ENCODE measurements at places on chromosomes 5 and 9.

GRCh38 chr5:1385395-1386273, 40.7 kb upstream of the CLPTM1L start:
- peak; percentile 61 for DNase-seq

DNA sequence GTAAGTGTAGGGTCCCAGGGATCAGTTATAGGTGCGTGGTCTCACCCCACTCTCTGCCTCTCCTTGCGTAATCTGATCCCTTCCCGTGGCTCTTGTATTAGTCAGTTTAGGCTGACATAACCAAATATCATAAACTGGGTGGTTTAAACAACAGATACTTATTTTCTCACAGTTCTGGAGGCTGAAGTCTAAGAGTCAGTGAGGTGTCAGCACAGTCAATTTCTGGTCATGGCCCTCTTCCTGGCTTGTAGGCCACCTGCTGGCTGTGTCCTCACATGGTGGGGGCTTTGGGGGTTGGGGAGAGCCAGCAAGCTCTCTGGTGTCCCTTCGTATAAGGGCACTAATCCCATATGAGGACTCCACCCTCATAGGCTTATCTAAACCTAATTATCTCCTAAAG, 32.3 kb downstream of the CARTPT start:
- DNase-seq: no peak

- no peak for DNase-seq
Measured at GRCh38 chr9:125839317-125839716, 92.1 kb downstream of the PBX3 start.

DNA sequence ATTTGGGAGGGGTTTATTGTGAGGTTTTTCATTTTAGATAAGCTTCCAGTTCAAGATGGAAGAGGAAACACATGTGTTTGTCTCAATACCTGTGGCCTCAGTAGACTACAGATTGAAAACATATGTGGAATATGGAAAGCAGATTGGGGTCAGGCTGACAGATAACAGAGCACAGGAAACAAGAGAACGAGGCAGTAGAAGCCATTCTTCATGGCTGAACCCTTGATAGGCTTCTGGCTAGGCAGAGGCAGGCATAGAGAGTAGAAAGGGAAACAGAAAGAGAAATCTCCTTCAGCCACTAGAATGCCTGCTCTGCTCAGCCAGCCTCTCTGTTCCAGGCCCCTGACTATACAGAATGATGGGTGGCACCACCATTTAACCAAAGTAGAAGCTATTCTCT, 152.5 kb downstream of the MUSK start:
- DNase-seq: no peak

GRCh38 chr5:104909803-104910202, 1347.2 kb upstream of the NUDT12 start:
- no peak for DNase-seq

GRCh38 chr5:137260820-137261695, 238.1 kb downstream of the SPOCK1 start:
- DNase-seq: no peak

DNA sequence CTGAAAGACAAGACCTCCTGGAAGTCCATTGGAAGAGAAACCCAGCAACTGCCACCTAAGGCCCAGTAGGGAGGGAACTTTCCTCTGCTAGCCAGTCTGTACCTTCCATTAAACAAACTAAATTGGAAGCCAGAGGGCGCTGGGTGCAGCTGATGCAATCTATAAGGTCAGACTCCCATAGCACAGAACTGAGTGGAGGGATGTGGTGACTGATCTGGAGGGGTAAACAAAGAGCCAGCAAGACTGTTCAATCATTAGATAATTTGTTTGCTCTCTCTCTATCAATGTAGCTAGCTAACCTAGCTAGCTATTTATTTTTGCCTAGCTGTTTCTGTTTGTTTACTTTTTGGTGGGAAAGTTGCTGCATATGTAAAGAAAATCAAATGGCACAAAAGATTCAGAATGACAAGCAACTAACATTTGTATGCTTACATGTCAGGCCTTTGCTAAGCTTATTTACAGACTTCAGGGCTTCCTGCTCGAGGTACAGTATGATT, 291.8 kb upstream of the DAB2 start:
- no peak for DNase-seq

DNA sequence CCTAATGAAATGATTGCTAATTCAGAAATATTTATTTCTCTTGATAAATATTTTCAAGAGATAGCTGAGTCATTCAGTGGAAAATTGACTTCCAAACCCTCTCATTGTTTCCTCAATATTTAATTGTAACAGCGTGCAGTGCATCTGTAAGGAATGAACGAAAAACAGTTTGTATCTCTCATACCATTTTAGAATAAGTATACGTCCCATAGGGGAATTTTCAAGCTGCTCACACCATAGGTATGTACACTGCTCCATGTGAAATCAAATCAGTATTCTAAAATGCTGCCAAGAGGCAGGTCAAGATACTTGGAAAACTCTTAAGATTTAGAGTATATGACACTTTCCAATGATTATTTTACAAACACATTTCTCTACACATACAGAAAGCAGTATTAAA, 202.2 kb downstream of the ARL15 start:
- DNase-seq: no peak

DNA sequence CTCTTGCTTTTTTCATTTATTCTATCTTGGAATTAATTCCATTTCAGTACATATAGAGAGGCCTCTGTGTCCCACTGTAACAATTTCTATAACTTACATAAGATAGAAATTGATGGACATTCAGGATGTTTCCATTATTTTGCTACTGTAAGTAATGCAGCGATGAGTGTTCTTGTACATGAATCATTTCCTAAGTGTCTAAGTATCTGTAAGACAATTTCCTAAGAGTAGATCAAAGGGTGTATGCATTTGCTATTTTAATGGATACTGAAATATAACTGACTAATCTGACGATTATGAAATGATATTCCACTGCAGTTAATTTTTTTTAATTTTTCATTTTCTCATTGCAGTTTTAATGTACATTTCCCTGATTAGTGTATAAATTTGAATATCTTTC, 23.0 kb upstream of the RBM22 start:
- no peak for DNase-seq

DNA sequence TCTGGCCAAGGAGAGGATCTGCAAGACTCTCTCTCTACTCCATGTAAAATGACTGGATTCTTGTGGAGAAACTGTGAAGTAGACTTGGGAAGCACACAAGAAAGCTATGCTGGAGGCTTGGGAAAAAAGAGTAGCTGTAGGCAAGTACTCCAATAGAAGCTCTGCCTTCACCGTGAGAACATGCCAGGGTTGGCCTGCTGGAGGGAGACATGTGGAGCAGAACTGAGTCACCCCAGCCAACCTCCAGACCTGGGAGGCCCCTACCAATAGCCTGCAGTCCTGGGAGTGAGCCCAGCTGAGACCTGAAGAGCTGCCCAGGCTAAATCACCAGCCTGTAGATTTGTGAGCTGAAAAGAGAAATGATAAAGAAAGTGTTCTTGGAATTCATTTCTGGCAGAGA, 66.6 kb downstream of the DEPDC1B start:
- no peak for DNase-seq

DNA sequence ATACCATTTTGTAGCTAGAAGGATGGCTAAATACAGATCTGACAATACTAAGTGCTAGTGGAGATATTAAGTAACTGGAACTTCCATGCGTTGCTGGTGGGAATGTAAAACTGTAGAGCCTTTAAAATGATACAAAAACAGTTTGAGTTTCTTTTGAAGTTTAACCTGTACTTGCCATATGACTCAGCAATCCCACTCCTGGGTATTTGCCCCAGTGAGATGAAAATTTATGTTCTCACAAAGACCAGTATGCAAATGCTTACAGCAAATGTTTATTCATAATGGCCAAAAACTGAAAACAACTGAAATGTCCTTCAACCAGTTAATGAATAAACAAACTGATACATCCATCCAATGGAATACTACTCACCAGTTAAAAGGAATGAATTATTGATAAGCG, 137.3 kb downstream of the SLC12A2 start:
- no peak for DNase-seq

GRCh38 chr5:150304481-150305081, 1.9 kb upstream of the ARSI start:
- no peak for DNase-seq

DNA sequence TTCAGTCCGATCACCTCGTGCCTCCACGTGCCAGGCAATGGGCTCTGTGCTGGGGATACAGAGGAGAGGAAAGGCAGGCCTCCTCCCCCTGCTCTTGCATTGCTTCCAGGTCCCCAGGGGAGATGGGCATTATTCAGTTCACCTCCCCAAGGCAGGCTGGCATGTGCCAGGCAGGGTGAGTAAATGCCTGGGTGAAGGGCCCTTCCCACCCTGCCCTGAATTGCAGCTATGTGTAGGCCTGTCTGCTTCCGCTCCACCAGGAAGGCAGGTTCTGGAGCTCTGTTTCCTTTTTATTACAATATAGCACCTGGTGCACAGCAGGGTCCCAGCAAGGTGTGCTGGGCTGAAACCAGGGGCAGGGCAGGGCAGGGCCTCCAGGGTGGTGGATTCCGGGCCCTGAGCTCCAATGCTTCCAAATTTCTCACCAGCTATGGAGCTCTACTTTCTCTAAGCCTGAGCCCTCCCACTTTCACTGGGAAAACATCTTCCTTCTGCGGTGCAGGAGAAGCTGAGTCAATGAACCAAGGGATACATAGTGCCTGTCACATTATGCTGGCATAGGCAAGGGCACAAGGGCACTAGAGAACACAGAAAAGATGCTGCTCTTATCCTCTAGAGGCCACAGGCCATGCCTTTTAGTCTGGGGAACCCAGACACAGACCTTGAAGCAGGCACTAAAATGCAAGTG, 42.0 kb downstream of the SHB start:
- DNase-seq: no peak

- DNase-seq: no peak
Measured at GRCh38 chr5:109529520-109529919, 119.7 kb upstream of the PJA2 start.

All from stimulated activated CD4-positive, alpha-beta T cell treated with anti-CD3 and anti-CD28 coated beads, Interleukin-1b, Interleukin-23, amount 100 ng/mL, for 1 hour (primary cell).